Stimulated activated CD8-positive, alpha-beta memory T cell treated with anti-CD3 and anti-CD28 coated beads, Interleukin-12 subunit alpha, Interleukin-12 subunit beta, amount 100 ng/mL, for 1 hour (primary cell): ENCODE measurements at places on chromosomes 7 and 10.

GRCh38 chr7:26664735-26665416 lies 199.5 kb downstream of the SKAP2 start:
- no peak for DNase-seq

DNA sequence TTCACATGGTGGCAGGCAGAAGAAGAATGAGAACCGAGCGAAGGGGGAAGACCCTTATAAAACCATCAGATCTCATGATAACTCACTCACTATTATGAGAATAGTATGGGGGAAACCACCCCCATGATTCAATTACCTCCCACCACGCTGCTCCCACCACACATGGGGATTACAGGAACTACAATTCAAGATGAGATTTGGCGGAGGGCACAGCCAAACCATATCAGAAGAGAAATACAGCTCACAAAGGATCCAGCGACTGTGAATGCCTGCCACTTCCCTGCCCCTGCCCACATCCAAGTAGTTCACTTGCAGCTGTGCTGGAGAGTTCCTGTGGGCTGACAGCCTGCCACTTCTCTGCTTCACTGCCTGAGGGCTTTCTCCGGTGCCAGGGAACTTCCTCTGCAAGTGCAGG lies 148.7 kb downstream of the C7orf25 start:
- no peak for DNase-seq

GRCh38 chr7:46209611-46210388 lies 288.7 kb upstream of the IGFBP3 start:
- no peak for DNase-seq

DNA sequence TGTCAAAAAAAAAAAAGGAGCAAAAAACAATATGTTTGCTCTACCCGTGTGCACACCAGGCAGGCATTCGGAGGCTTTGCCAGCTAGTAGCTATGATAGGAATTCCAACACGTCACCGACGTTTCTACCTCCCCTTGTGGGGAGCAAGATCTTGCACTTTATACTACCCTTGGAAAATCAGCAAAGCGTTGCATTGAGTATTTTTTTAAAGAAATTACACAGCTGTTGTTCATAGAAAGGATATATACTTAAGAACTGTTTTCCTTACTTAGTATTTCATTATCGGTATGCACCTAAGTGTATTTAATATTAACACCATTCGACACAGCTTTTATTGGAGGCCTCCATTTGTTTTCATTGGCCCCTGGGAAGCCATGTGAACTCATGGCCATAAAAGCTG lies 159.9 kb upstream of the MGMT start:
- DNase-seq, result no peak

- DNase-seq, result no peak
Measured at GRCh38 chr7:55034776-55035175, 16.0 kb downstream of the EGFR start.

DNA sequence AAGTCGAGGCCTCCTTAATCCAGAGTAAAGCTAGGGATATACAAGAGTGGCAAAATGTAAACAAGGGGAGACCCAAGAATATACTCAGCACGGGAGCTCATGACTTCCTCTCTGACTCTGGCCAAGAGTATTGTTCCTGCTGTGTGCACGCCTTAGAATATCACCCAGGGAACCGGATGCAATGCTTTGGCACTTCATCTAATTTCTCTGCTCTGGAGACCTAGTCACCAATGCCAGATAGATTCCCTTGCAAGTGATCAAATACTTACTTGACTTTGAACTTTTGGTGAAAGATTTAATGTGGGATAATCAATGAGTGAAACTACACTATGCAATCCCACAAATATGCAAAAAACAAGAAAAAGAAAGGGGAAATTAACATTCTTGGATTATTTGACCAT lies 695.5 kb downstream of the INHBA start:
- DNase-seq, result no peak

DNA sequence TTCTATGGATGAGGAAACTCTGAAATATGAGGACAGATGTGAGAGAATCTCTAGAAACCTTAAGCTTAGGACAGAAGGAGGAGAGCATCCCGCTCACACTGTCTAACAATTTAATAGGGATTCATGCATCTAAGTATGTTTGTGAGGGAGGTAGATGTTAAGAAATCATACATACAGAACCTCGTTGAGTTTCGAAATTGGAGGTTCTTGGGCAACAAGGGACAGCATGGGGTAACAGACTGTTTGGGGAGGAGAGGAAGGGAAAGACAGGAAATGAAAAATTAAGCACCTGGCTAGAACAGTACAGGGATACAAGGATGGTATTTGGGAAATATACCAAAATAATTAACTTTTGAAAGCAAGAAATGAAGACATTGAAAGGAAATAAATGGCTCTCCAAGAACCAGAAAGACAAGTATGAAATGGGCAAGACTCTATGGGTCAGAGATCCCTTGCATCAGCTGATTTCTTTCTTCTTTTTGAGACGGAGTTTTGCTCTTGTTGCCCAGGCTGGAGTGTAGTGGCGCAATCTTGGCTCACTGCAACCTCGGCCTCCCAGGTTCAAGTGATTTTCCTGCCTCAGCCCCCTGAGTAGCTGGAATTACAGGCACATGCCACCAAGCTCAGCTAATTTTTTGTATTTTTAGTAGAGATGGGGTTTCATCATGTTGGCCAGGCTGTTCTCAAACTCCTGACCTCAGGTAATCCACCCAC lies 207.9 kb downstream of the CTNNA3 start:
- no peak for DNase-seq

- DNase-seq, result no peak
Measured at GRCh38 chr10:114336823-114337509, 67.3 kb downstream of the AFAP1L2 start.

GRCh38 chr10:95467162-95467599 lies 94.0 kb downstream of the SORBS1 start:
- no peak for DNase-seq

- no peak for DNase-seq
Measured at GRCh38 chr10:86295351-86295750, 71.2 kb downstream of the GRID1 start.

GRCh38 chr7:42699380-42700178 lies 212.3 kb downstream of the C7orf25 start:
- no peak for DNase-seq
